Kidney capillary endothelial cell (primary cell): ENCODE measurements at places on chromosomes 7 and 10.

DNA sequence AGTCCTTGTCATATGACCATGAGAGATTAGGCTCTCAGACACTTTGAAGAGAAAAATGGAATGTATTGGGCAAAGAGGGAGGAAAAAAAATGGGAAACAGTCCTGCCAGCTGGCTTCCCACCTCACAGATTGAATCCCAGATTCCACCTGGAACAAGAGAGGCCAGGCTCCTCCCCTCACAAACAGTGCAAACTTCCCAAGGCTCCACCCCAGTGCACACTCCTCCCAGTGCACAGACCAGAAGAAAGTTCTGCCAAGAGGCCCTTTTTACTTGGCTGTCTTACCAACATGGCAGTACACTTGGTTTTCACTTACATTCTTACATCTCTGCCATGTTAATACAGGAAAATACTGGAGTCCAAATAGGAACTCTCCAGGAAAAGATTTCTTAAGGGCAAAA, 202.3 kb downstream of the AHR start:
- DNase-seq: no peak

- no peak for DNase-seq
Measured at GRCh38 chr7:13097499-13097898, 410.1 kb downstream of the ARL4A start.

DNA sequence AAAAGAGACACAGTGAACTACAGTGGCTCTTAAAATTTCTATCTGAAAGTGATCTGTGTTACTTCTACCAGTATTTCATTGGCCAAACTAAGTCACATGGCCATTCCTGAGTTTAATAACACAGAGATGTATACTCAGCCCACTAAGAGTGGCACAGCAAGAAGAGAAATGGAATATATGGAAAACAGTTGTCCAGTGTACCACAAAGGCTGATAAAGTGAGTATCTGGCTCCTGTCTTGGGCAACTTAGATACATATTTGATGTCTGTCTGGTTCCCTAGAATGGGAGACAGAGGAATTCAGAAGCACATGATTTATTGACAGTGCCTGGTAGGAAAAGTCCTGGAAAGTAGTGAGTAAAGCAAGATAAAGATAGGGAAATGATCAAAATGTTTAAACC, 10.1 kb upstream of the PON1 start:
- no peak for DNase-seq

DNA sequence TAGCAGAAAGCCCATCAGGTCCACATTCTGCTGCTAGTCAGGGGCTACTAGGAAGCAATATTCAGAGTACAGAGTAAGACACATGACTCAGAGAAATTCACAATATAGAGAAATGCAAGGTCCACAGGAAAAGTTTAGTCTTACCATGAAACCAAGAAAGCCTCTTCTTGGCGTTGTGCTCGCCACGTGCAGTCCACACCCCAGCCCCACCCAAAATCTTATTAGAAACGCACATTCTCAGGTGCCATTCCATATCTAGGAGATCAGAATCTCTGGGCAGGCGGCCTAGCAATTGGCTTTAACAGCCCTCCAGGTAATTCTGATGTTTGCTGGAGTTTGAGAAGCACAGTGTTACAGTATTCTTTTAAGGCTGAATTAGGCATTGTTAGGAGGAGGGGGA, 15.8 kb upstream of the SAR1A start:
- no peak for DNase-seq

DNA sequence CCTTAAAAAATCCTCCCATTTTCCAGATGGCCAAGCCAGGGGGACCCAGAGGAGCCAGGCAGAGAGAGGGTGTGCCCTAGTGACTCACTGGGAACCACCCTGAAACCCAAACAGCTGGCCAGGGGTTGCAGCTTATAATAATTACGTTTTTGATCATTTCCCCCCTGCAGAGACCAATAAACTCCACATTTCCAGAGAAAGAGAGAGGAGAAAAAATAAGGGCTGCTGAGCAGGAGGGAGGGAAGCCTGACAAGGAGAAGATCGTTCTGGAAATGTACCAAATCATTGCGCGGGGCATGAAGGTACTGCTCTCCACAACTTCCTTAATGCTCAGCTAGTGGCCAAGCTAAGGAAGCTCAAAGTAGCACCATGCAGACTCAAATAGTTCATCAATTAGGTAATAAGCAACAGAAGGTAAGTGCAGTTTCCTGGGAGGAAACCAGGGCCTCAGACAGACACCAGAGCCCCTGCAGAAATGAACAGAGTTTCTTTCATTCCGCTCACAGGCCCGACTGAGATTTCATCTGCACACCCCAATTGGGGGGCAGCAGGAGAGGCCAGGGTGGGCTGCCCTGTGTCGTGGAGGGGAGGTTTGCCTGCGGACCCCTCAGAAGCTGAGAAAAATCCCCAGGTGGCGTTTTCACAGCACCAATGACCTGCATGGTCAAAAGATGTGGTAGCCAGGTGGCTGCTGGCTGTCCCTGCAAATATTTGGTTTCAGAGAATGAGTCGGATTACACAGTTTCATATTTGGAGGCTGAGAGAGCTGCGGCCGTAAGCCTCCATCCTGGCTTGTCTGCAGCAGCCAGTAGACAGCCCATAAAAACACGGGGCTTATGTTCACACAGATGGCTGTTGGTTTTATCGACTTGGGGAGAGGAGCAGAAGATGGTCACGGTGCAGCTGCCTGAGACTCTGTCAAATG, 153.2 kb upstream of the LYZL2 start:
- DNase-seq: no peak

DNA sequence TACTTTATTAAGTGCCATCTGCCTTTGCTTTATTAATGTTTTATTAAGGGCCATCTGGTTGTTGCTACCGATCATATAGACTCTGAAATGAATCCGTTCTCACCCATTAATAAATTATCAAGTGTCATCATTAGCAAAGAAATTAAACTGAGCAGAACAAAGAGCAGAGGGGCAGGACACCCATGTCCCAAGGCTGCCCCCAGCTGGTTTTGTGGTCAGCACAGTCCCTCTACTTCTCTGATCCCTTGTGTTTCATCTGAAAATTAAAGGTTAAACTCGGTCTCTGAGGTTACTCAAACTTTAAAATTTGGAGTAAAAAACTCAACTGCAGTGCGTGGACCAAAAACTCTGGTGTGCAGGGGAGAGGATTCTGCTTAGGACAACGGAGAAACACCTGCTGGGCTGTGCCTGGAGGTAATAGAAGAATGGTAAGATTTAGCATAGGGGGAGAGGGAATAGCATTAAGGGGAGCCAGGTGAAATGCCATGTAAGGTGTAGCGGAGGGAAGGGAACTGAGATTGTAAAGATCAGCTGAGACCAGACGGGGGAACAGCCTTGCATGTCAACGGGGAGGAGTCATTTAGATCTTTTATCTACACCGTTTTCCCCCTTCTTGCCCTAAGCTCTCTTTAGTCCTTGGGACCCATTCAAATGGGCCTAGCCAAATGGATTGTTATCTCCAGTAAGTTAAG, 10.8 kb upstream of the GSDME start:
- DNase-seq: no peak

DNA sequence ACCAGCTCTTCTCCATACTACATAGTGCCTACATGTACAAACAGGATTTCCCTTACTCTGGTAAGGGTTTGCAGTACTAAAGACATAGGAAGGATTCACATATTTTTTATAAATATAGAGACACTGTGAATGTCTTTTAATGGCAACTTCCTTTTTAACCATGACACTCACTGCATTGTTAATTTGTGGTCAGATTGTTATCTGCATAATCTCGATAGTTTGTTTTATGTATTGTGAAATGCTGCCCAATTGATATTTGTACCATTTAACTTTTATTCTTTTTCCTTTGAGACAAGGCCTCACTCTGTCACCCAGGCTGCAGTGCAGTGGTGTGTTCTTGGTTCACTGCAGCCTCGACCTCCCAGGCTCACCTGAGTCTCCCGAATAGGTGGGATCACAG, 39.7 kb downstream of the SP8 start:
- DNase-seq: no peak

- DNase-seq: no peak
Measured at GRCh38 chr10:78278058-78278404, 244.4 kb downstream of the RPS24 start.

GRCh38 chr7:2832461-2832860, 11.6 kb downstream of the GNA12 start:
- no peak for DNase-seq

GRCh38 chr10:50310560-50311174, 59.4 kb upstream of the ASAH2 start:
- no peak for DNase-seq

DNA sequence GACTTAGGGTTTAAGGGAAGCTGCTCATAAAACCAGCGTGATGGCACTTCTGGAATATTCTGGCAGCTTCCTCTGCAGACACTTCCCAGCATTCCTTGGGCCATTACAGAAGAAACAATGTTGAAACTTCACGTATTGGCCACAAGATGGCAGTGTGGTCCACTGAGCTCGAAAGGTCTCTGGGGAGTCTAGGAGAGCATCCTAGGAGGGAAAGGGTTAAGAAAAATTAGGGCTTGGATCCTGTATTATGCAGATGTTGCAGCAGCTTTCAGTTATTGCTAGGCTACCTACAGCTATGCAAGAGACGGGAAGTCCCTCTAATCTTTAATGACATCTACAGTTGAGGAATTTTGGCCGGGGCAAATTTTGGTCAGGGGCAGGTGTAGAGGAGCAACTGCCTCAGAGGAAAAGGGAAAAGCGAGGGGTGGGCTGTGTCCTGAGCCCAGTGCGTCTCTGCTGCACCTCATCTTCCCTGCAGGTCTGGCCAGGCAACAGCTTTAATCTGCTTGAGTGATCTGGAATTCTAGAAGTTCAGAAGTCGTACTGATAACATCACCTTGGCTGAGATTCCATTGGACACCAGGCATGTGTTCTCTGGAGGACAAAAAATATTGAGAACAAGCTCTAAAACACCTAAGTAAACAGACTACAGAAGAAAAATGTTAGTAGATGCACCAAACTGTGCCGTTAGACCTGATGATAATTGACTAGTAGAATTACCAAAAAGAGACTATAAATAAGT, 220.8 kb upstream of the PRSS58 start:
- peak; percentile 66 for DNase-seq
